Globus pallidus (tissue), 1 donor: ENCODE measurements at places on chromosomes 3 and 15.

GRCh38 chr3:140359233-140359995 lies 318.4 kb upstream of the TRIM42 start:
- DNase-seq, result no peak

DNA sequence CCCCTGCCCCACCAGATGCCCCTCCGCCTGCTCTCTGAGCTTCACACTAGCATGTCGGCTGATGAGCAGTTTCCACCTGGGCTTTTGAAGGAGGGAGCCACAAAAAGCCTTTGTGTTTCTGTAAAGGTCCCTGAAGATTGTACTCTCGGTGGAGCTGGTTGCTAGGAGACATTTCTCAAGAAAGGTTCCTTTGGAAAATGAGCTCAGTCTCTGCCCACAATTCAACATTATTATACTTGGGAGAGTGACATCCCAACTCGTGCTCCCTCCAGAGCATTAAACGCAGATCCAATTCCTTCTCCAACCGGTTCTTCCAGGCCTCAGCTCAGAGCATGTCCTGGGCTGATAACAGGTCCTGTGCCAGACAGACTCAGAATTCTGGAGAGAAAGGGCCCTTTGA lies 26.8 kb upstream of the FAM107A start:
- DNase-seq, result no peak

DNA sequence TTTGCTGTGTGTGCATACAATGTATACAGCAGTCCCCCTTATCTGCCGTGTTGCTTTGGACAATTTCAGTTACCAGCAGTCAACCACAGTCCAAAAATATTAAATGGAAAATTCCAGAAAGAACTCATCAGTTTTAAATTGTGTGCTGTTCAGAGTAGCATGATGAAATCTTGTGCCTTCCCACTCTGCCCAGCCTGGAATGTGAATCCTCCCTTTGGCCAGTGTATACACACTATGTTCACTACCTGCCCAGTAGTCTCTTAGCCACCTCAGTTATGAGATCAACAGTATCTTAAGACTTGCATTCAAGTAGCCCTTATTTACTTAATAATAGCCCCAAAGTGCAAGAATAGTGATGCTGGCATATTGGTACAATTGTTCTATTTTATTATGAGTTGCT lies 133.6 kb upstream of the ABHD17C start:
- DNase-seq, result no peak

- no peak for DNase-seq
Measured at GRCh38 chr3:186187401-186188275, 78.7 kb upstream of the ETV5 start.

DNA sequence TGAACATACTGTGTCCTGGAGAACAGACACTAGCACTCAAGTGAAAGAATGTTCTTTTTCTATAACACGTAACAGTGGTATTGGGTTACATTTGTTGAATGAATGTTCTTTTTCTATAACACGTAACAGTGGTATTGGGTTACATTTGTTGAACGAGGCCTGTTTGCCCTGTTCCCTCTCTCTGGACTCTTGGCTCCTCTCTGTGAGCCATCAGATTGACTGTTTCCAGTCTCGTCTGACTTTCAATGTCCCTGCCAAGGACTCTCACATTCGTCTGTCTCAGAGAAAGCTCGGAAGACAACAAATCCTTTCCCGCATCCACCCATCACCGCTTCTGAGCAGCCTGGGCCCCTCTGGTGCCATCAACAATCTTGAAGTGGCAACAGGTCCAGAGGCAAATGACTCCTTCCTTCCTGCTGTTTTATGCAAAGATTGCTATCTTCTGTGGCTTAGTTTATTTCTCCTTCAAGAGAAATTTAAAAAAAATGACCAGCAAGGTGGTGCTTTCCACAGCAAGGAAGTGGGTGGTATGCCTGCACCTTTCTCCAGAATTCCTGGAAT lies 8.0 kb downstream of the TMEM45A start:
- no peak for DNase-seq
